Neuronal stem cell (in vitro differentiated cells): ENCODE measurements at places on chromosomes 6 and 20.

DNA sequence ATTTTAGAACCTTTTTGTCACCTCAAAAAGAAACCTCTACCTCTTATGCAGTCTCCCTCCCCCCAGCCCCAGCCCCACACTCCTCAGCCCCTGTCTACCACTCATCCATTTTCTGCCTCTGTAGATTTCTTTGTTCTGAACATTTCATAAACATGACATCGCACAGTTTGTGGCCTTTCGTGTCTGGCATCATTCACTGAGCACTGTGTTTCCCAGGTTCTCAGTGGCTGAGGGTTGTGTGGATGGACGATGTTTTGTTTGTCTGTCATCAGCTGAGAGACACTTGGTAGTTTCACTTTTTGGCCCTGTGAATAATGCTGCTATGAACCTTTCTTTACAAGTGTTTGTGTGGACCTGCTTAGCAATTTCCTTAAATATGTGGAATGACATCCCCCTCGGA is 64.5 kb downstream of the FAM120B start:
- DNase-seq, result no peak

DNA sequence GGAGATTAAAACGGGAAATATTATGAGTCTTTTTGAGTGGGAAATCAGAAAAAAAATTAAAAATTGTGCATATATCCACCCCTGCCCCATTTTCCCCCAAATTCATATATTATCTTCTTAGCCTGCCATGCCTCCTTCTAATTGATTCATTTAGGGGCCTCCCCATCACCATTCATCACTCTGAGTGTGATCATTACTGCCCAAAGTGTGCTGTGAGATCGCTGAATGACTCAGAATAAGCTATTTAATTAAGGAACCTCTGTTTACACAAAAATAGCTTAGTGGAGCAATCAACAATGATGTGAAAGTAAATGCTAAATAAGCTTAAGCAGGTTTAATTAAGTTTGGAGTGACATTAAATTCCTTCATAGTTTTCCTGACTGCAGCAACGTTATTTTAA is 645.5 kb downstream of the GRIK2 start:
- no peak for DNase-seq

DNA sequence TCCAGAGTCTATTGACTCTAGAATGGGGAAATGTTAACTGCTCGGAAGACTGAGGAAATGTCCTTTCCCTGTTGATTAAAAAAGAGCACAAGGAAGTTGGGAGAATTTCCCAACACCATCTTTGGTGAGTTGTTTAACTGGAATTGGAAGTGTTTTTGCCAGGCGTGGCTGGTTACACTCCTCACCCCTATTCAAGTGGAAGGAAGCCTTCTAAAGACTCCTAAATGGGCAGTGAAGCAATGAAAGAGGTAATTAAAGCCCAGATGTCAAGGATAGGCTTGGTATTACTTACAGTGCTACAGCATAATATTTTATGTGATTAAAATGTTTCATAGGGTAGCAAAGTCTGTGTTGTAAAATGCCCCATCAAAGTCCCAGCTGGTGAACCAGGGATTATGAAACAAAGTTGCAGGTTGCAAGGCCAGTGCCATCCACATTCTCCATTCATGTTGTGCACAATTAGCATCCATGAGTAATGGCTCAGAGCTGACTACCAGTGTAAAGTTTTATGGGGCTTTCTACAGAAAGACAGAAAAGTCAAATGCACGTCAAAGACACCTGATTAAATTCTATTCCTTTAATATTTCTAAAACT is 52.6 kb downstream of the BTBD3 start:
- DNase-seq, result no peak

GRCh38 chr6:105626295-105627158 is 223.6 kb upstream of the PREP start:
- no peak for DNase-seq
